Stimulated activated CD4-positive, alpha-beta T cell treated with anti-CD3 and anti-CD28 coated beads, Interleukin-1b, Interleukin-23, amount 100 ng/mL, for 24 hours (primary cell): ENCODE measurements at places on chromosomes 2 and 18.

DNA sequence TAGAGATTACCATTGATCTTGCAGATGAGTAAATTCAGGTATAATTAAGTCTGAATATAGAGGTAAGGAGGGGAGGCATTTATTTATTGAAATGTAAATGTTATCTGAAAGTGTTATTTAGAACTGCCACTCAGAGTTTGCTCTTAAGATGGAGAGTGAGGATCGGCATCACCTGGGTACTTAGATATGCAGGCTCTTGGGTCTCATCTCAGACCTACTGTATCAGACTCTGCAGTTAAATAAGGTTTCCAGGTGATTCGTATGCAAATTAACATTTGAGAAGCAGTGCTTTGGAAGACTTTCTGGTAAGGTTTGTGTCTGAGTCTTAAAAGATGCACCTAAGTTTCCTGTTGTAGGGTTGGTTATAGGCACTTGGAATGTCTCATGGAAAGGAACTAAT lies 9.2 kb downstream of the HTR2B start:
- no peak for DNase-seq

- no peak for DNase-seq
These were observed 221.2 kb downstream of the TGIF1 start for GRCh38 chr18:3671176-3671575.

- no peak for DNase-seq
These were observed 114.8 kb downstream of the NEB start for GRCh38 chr2:151619337-151619989.

- DNase-seq, result no peak
These were observed 98.0 kb upstream of the DDX18 start for GRCh38 chr2:117716505-117716904.

- DNase-seq, result no peak
These were observed 51.6 kb downstream of the BMP10 start for GRCh38 chr2:68819556-68819955.

- no peak for DNase-seq
These were observed 33.3 kb upstream of the FIGN start for GRCh38 chr2:163768881-163769695.

- no peak for DNase-seq
These were observed 64.0 kb upstream of the SMAD7 start for GRCh38 chr18:49014605-49015267.

GRCh38 chr2:69791045-69791444 lies 38.4 kb upstream of the GMCL1 start:
- no peak for DNase-seq

GRCh38 chr2:238106698-238107524 lies 6.8 kb downstream of the ESPNL start:
- DNase-seq, result no peak

DNA sequence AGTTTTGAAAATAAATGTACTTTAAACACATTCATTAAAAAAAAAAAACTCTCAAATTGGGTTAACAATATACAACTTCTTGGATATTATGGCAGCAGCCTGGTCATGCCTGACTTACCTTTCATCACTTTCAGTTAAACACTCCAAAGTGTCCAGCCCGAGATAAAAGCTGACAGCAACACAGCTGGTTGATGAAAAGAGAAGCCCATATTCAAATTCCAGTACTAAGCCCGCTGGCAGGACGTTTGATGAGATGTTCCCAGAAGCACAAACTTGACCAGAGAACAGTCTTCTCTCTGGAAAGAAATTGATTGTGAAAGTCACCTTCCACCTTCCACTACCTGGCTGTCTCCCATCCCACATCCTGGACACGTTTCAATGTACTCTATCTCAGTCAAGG lies 586.3 kb downstream of the TDRD15 start:
- DNase-seq, result no peak

DNA sequence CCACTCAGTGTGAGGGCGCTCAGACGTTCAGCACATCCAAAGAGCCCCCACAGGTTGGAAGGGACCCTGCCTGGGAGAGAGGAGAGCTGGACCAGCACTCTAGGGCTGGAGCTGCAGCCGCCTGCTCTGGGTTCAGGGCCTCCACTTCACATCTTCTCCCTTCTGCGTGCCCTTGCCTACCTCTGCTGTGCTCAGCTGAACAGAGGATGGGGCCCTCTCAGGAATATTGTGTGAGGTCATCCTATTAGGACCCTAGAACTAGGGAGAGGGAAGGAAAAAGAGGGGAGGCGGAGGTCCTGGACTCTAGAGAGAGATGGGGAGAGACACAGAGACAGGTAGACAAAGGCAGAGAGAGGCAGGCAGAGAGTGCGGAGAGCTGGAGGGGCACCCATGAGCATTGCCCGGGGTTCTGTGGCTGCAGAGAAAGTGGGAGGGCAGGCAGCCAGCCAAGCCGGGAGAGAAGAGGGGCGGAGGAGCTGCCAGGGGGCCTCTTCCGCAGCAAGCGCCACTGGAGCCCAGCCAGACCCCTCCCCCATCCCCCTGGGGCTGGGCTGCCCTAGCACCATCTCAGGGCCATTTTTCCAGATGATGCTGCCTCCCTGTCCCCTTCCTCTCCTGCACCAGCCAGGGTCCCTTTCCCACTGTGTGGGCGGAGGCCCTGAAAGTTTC lies 8.3 kb upstream of the TNS1 start:
- DNase-seq, result no peak

- no peak for DNase-seq
These were observed 4.0 kb downstream of the NT5DC4 start for GRCh38 chr2:112724591-112725525.

GRCh38 chr18:77632758-77633157 lies 383.1 kb downstream of the GALR1 start:
- no peak for DNase-seq

GRCh38 chr18:36212301-36213171 lies 25.2 kb downstream of the MOCOS start:
- no peak for DNase-seq

- DNase-seq, result no peak
These were observed 218.4 kb upstream of the FN1 start for GRCh38 chr2:215654148-215654819.

- no peak for DNase-seq
These were observed 19.5 kb downstream of the FBXO15 start for GRCh38 chr18:74128159-74128558.

DNA sequence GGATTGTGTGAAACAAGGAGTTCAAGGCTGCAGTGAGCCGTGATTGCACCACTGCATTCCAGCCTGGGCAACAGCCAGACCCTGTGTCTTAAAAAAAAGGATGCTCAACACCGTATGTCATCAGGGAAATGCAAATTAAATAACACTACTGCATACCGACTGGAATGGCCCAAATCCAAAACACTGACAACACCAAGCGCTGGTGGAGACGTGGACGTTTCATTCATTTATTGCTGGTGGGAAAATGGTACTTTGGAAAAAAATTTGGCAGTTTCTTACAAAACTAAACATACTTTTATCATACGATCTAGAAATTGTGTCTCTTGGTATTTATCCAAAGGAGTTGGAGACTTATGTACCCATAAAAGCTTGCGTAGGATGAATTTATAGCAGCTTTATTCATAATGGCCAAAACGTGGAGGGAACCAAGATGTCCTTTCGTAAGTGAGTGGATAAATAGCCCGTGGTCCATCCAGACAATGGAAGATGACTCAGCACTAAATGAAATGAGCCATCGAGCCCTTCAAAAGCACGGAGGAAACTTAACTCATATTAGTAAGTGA lies 24.2 kb downstream of the NEU4 start:
- DNase-seq, result no peak

- DNase-seq, result no peak
These were observed 373.1 kb downstream of the CMPK2 start for GRCh38 chr2:6492573-6492972.

DNA sequence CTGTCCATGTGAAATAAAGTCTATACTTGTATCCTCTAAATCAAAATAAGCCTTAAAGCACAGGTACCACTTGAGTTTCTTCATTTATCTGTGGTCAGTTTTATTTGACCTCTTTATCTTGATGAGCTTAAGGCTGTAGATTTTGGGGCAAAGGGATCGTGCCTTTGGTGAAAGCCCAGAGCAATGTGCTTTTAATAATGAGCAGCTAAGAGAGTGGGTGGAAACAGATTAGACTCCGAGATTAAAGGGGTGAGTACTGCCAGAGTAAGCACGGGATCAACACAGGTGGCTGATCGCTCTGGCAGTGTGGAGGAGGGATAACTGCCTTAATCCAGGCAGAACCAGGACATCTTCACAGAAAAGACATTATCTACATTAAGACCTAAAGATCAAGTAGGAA lies 280.4 kb downstream of the TDRD15 start:
- no peak for DNase-seq

GRCh38 chr2:241218131-241219029 lies 29.9 kb downstream of the ANO7 start:
- DNase-seq, result no peak

GRCh38 chr2:179812501-179812900 lies 48.9 kb downstream of the ZNF385B start:
- no peak for DNase-seq

GRCh38 chr18:354003-354402 lies 86.2 kb upstream of the THOC1 start:
- no peak for DNase-seq

GRCh38 chr2:88159955-88160415 lies 10.2 kb upstream of the THNSL2 start:
- DNase-seq, result no peak

- DNase-seq, result no peak
These were observed 394.8 kb upstream of the ATP5MC3 start for GRCh38 chr2:175576270-175576669.

GRCh38 chr2:3238951-3239841 lies 138.4 kb downstream of the EIPR1 start:
- no peak for DNase-seq

- DNase-seq, result no peak
These were observed 293.9 kb upstream of the SYT4 start for GRCh38 chr18:43571078-43571689.

DNA sequence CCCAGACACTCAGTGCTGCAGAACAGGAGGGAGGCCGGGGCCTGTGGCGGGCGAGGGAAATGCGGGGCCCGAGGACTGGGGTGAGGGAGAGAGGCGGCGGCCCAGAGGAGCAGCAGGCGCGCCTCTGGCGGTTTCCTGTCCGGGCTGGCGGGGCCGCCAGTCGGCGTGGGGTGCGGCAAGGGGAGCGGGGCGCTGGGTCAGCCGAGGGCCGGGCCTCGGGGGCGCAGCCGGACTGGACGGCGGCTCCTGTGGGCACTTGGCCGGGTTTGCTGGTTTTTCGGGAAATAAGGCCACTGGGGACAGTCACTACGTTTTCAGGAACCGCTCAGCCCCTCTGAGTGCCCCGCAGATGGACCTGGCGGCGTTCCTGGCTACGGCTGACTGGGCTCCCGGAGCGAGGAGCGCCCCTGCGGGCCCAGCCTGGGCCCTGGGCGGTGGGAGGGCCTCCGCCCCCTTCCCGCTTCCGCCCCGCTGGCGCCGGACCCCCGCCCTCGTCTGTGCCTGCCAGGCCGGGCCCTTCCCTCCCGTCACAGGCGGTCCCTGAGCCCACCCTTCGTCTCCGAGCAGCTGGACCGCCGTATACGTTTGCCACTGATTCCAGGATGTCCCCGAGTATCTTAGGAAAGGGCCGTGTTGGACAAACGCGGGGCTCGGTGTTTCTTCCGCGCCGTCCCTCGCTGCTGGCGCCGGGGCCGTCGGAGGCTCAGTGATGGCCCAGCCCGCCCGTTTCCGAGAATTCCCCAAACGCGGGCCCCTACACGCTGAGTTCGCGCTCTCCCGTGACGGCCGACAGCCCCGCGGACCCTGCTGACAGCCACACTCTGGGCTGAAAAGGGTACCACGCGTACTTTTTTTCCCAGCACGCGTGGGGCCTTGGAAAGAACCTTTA lies 84.6 kb downstream of the FAM210A start:
- DNase-seq, result no peak

- no peak for DNase-seq
These were observed 76.1 kb downstream of the SEPTIN10 start for GRCh38 chr2:109537565-109538222.

GRCh38 chr2:240250985-240251847 lies 110.8 kb upstream of the OTOS start:
- no peak for DNase-seq

DNA sequence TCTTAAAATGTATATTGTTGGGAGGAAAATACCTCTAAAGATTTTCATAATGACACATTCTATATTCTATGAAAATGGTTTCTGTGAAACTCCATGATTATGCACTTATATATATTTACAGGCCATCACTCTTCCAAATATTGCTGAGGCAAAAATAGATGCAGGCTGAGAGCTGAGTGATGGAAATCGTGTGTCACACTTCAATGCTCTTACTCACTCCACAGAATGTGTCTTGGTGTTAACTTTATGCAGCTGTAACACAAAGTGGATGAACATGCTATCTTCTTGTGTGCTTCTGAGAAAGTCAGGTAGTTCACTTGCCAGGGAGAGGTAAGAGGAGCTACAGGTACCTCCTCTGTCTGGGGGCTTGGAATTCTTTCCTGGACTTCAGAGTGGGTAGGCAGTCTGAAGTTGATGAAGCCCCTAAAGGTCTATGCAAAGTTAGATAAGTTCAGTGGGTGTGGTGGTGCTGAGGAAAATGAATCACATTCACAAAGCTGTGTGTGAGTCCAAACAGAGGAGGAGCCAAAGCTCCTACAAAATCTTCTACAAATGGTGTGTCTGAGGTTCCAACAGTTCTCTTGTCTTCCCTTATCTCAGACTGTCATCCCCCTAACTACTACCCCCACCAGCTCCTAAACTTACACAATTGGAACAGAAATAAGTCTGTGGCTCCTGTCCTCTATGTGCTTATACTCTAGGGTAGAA lies 74.2 kb upstream of the ST6GAL2 start:
- no peak for DNase-seq

GRCh38 chr2:240604291-240604938 lies 17.9 kb downstream of the CAPN10 start:
- no peak for DNase-seq

DNA sequence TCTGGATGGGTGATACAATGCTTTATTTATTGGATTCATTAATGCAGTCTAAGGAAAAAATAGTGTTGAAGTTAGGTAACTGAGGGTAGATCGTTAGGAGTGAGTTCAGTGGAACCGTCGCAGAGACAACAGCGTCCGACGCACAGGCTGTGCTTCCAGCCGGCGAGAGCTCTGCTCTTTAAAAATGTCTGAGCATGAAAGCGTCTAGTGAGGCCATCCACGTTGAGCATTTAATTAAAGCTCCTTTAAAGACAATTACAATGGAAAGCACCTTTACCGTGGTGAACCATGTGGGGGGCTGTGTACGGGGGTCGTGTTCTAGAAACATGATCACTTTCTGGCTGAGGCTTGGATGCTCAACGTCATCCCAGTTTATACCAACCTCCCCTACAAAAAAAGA lies 822.7 kb downstream of the GALR1 start:
- no peak for DNase-seq

GRCh38 chr2:197674591-197674990 lies 796 bp downstream of the RFTN2 start:
- no peak for DNase-seq
